WERI-Rb-1 (cell line): ENCODE measurements at places on chromosomes 12 and 14.
A peak's percentile ranks its signal among the peaks of the same experiment; 100 is the strongest.

DNA sequence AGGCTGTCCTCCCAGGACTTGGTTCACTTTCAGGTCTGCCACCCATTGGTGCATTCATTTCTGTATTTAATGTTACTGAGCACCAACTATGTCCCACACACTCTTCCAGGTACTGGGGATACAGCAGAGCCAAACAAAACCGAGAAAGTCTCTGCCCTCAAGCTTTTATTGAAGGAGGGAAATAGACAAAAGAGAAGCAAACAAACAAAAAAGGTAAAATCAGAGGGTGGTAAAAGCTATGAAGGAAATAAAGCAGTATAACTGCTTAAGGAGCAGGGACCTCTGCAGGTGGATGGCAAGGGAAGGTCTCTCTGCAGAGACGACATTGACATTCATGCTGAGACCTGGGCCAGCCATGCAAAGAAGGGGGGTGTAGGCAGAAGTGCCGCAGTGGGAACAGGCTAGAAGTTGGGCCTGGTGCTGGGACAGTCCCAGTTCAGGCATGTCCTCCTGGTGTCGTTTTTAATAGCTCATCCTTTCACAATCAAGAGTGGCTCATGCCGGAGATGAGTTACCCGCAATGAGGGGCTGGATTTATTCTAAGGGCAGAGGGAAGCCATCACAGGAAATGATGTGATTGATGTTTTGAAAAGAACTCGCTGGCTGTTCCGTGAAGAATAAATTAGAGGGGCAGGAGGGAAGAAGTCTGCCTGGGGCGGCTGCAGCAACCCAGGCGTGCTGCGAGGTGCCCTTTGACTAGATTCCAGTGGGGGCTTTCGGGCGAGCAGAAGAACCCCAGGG lies 72.8 kb downstream of the IRF2BPL start:
- DNase-seq, result no peak

DNA sequence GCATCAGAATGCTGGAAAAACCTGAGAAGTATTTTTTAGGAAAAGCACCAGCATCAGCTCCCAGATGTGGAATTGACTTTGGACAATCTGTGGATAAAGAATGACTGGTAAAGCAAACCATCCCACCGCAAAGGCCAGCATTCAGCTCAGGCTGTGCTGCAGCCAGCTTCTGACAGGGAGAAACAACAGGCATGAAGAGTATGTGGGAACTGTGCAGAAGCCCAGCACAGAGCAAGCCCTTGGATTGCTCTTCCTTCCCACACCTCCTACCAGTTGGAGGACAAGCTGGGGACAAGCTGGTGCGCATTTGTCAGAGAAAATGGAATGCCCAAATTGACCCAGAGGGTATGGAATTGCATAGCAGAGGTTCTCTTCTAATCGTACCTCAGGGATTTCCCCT lies 228.1 kb downstream of the ANO2 start:
- no peak for DNase-seq

DNA sequence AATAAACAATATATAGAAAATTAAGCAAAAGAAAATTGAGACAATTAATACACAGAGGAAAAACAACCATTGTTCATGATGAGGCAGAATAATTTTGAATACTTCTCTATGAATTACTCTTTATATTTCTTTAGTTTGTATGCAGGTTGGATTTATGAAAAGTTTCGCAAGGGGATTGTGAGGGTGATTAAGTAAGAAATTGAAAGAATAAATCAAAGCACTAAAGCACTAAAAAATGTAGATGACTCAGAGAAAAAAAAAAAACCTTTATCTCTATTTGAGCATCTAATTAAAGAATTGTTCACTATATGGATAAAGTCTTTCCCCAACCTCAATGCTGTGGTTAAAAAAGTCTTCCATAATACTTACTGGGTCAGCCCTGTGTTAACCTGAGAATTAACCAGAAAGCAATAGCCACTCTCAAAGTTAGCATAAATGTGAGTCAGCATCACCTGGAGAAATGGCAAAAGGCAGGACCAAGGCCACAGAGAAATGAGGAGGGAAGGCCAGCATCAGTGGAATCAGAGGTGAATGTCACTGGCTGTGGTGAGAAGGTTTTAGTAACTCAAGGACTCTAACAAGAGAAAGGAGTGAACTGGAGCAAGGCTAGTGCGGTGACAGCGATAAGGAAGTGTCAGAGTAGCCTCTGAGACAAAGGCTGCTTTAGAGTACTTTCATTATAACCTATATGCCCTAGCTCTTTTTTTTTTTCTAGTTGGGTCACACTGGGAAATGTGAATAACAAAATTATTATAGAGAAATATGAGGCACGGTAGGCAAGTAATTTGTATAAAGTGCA lies 310.4 kb downstream of the KCNC2 start:
- no peak for DNase-seq

DNA sequence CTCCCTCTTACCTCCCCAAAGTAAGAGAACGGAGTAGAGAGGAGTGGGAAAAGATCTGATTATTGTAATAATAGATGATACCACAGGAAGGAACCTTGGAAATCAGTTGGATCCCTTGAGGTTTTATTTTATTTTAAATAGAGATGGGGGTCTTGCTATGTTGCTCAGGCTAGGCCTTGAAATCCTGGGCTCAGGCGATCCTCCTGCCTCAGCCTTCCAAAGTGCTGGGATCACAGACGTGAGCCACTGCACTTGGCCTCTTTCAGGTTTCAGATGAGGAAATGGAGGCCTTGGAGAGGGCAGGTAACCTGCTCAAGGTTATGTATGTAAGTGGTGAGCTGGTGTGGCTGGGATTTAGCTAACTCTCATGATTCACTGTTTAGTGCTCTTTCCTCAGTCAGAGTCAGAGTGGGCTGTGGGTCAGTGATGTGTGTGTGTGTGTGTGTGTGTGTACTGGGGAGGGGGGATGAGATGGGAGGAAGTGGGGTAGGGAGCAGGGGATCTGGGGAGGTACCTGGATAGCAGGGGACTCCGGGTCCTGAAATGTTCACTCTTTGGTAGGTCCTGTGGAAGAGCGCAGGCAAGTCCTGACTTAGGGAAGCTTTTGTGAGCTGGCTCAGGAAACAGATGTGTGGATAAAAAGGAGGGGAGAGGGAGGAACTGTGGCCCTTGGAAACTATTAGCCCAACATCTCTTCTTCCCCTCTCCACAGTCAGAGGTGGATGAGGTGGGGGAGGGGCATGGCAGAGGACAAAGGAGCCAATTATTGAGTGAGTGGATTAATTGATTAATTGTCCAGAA lies 4.7 kb upstream of the CISTR start:
- DNase-seq, result peak; percentile 30

GRCh38 chr12:106248846-106249371 lies 1.1 kb upstream of the CKAP4 start:
- DNase-seq, result no peak

DNA sequence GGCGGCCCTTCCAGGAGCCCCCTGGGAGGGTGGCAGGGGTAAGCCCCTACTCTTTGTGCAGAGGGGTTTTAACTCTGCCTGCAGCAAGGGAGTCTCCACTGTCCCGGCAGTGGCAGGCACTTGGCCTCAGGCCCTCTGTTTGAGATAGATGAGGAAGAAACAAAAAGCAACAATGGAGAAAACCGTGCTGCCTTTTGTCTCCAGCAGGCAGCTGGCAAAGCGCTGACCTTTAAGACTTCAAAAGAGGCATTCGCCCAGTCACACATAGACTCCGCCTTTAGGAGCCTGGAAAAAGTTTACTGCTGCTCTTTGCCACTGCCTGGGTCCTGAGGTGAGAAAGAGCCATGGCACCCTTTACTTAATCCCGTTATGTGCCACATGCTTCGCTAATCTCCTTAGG lies 158.2 kb upstream of the NTF3 start:
- peak; percentile 12 for DNase-seq

DNA sequence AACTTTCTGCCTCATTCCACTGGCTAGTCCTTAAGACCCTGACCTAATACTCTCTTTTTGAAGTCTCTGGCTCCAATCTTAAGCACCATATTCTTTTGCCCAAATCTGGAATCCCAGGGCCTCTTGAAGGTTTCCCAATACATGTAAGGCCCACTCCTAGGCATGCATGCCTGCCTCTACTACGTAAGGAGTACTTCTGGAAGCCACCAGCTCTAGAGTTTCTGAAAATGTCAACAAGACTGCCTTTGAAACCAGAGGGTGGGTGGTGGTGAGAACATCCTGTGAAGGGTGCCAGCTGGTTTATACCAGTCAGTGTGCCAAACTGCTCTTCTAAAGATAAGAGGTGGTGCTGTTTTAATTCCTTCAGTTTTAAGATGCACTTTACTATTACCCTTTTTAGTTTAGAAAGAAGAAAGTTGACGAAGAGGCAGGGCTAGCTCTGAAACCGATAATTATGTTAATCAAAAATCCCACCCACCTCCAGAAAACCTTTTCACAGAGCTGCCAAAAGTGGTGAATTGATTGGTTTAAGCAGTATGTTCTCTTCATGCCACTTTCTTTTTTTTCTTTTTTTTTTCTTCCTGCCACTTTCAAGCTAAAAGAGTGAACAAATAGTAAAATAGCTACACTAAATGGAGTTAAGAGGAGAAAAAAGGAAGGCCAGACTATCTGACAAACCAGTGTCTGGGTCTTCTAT lies 8.7 kb upstream of the WDR89 start:
- DNase-seq, result no peak

- DNase-seq, result no peak
Observed at GRCh38 chr14:103072595-103073366, 11.2 kb upstream of the LBHD2 start.

DNA sequence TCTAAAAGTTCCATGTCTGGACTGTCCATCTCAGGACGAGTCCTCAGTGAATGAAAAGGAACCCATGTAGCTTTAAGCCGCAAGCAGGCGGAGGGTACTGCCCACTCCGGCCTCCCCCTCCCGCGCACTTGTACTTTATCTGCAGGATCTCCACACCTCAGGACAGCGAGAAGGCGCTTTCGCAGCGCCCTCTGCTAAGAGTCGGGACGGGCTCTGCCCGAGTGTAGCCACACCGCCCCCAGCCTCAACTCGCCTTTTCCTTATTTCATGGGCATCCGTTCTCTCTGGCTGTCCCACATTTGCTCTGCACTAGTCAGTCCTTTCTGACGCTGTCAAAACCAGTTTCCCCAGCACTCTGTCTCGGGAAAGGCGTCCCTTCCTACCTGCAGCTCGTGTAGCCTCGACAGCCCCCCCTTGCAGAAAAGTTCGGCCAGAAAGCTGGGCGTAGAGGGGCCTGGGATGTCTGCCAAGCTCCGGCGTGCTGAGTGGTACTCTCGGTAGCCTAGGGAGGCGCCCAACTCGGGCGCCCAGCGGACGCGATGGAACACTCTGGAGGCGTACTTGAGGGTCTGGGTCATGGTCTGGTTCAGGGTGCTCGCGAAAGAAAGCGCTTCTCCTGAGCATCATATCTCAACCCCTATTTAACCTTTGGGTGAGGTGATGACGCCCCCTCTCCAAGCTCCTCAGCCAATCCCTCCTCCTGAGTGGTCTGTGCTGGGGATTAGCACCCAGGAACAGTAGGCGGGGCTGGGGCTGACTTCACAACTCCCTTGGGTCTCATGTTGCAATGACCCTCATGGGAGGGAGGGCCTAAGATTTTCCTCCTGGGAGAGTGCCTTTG lies at the start of gene CYP27B1:
Gene CYP27B1, minus strand, starts transcription at position 615 of the 841 bp plus-strand sequence. Its CDS starts 37 bp downstream, at position 578.
- DNase-seq, result peak; percentile 97

DNA sequence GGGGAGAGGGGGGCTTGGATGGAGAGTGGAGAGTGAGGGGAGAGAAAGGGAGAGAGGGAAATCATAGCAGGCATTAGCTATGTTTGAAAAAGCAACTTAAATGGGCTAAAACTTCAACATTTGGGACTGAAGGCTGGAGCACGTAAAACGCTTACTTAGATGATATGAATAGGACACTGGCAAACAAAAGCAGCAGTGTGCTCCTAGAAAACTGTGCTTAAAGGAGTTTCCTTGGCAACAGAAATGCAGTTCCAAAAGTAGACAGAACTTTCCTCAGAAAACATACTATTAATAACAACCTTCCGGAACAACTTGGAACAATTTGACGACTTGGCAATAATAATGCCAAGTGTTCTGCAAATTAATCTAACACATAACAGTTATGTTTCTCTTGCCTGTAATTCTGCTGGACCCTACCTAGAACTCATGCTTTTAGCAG lies 235.5 kb upstream of the NPAS3 start:
- no peak for DNase-seq

GRCh38 chr12:42140901-42141300 lies 3.8 kb downstream of the GXYLT1 start:
- DNase-seq, result no peak

DNA sequence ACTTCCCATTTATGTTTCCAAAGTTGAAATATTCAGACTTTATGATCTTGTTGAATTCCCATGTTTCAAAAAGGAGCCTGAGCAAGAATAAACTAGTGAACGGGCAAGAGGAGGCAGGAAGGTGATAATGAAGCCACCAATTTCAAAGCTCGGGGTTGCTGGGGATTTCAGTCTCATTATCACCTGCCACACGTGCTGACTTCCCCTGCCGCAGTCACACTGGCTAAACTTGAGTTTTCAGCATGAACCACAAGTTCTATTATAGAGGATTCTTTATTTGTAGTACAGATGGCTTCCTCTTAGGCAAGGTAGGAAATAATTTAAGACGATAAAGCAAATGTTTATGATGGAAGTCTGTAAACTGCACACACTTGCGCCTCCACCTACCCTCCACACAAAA lies 18.1 kb upstream of the DIABLO start:
- DNase-seq, result no peak

GRCh38 chr12:63846238-63846967 lies 1.9 kb downstream of the SRGAP1 start:
- DNase-seq, result no peak

- DNase-seq, result no peak
Observed at GRCh38 chr12:129101404-129101803, 248.1 kb downstream of the GLT1D1 start.

DNA sequence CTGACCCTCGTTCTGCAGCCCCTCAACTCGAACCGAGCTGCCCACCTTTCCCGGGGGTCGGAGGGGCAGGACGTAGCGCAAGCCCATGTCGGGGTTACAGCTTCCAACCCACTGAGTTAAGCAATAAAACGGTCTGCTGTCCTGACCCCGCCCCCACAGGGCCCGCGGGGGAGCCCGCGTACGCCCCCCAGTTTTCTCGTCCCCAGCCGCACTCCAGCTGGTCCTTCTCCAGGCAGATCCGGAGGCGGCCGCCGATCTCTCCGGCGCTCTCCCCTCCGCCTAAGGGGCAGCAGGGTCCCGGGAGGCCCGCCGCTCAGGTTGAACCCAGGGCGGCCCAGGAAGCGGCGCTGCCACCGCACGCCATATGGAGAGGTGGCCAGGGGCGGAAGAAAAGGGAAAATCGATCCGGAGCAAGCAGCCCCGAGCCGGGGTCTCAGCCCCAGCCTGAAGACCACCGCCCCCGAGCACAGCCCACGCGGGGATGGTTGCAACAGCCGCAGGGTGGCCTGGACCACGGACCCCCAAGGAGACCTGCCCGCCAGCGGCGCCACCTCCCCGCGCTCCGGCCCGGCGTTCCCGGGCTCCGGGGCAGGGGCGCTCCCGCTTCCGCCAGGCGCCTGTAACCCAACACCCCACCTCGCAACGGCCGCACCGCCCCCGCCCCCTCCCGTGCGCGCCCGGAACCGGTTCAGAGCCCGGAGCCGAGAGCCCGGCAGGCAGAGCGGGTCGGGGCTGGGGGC lies 760 bp downstream of the ACTN1 start:
- DNase-seq, result peak; percentile 43

GRCh38 chr12:1994429-1995143 lies 9.7 kb downstream of the DCP1B start:
- DNase-seq, result no peak
